Nucleus accumbens (tissue), 56 donors: ENCODE measurements at places on chromosomes 12 and 14.

- no peak for DNase-seq
Observed at GRCh38 chr12:132633901-132634300, 15.3 kb downstream of the P2RX2 start.

GRCh38 chr12:51081421-51081820, 2.0 kb downstream of the CSRNP2 start:
- no peak for DNase-seq

DNA sequence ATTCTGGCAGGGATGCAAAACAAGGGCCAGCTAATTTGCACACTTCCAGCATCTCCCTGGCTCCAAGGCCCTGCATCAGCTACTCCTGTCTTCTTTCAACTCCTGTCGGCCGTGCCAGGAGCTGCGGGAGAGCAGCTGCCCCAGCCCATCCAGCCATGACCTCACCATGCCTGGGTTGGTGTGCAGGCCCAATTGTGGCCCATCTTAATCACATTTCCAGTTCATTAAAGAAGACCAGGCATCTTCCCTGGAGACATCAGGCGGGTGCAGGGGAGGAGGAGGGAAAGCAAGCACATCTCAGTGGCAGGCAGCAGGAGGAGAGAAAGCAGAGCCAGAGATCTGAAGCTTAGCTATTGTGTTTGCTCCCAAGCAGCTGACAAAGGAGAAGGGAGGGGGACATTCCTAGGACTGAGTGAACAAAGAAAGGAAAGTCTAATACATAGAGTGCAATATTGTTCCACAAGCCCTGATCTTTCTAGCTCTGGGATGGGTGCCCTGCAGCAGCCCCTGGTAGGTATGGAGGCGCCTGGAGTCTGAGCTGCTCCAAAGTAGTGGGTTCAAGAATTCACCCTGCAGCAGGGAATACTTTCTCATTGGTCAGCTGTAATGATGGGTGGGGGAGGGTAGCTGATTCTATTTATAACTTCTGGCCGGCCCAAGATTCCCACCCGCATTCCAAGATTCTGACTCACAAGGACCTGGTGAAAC, 40.1 kb downstream of the VWF start:
- no peak for DNase-seq

GRCh38 chr12:124685689-124686369, 118.4 kb upstream of the NCOR2 start:
- no peak for DNase-seq

DNA sequence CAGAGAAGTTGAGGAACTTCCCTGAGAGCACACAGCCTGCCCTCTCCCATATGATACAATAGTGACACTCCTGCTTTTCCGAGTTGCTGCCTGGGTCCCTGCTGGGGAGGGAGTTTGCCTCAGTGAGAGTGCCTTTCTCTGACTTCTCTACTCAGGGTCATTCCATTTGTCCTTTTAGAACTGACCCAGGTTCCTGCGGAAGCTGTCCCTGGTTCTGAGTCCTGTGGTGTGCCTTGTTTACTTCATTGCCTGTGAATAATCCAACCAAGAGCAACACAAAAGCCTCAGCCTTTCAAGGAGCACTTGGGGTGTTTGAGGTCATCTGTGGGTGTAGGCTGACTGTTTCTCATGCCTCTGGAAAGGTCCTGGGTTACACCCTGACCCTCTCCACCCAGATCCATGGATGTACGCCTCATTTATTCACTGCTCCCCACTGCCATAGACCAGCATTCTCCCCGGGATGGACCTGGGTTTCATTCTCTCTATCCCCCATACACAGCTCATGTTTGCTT, 13.6 kb downstream of the SERPINA1 start:
- DNase-seq, result no peak

DNA sequence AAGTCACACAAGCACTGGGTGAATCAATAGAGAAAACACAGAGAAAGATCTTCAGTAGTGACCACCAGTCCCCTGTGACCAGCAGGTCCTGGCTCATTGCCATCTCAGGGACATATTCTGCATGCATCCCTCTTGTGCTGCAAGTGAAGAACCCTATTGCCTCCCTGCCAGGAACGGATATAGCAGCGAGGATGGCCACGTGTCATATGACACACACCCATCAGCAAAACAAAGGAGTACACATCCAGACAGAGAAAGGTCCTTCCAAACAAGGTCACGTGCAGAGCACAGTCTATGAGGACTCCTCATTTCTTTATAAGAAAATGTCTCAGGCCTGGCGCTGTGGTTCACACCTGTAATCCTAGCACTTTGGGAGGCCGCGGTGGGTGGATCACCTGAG, 638.4 kb downstream of the FLRT2 start:
- DNase-seq, result no peak

DNA sequence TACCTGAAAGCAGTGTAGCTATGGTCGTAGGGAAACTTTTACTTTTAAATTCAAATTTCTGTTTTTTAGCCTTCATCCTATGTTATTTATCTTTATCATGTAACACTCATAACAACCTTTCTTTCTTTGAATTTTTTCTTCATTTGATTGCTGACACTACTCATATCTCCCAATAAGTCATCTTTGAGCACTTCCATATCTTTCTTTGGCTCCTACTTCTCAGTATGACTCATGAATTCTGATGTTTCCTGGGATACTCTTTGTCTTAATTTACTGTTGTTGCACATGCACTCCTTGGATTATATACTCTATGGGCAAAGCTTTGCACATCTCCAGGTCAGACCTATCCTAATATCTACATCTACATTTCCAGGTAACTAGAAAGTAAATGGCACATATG, 18.1 kb upstream of the IAPP start:
- no peak for DNase-seq

DNA sequence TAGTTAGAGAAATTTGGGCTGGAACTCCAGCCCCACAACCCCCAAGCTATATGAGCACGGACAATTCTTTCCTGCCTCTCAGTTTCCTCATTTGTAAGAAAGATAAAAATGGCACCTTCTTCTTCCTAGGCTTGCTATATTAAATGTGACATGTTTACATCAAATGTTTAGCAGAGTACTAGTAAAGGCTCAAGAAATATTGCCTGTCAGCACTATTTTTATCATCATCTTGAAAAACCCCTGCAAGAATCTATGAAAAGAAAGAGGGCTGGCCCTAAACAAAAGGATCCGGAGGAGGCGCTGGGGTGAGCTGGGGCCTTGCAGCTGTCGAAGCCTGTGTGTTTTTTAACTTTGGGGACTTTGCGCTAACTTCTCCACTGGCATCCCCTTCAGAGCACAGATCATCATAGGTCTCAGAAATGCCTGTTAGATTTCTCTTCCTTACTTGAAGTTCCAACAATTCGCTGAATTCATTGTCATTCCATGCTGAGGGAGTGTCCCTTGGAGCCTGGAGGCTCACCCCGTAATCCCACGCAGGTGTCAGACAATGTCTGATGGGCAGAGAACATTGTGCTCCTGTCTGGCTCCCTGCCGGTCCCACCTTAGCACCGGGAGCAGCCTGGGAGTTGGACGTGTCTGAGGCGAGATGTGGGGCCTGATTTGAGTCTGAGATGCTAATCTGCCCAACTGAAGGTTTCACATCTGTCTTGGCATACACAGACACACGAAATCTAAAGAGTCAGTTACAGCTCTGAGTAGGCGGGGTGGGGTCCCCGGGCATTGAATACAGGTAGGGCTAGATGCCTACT, 206.8 kb downstream of the NUAK1 start:
- no peak for DNase-seq

DNA sequence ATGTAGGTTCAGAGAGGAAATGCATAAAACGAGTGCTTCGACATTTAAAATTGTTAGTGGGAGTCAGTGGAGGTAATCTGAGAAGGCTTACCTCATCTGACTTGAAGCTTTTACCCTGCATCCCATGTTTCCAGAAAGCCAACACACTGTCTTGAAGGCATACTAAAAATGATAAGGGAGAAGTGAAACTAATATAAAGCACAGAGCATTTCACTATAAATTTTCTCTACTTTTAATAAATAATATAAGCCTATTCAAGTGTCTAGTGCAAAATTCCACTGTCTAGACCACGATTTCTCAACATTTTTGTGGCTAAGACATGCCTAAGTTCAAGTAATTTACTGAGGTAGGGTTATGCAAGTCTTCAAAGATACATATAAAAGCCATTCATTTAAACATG, 29.1 kb upstream of the CDKL1 start:
- no peak for DNase-seq

GRCh38 chr12:78562368-78563205, 302.0 kb upstream of the SYT1 start:
- no peak for DNase-seq

GRCh38 chr14:63650256-63650952, 8.7 kb upstream of the WDR89 start:
- no peak for DNase-seq

- no peak for DNase-seq
Observed at GRCh38 chr12:89194683-89195082, 157.6 kb downstream of the DUSP6 start.

DNA sequence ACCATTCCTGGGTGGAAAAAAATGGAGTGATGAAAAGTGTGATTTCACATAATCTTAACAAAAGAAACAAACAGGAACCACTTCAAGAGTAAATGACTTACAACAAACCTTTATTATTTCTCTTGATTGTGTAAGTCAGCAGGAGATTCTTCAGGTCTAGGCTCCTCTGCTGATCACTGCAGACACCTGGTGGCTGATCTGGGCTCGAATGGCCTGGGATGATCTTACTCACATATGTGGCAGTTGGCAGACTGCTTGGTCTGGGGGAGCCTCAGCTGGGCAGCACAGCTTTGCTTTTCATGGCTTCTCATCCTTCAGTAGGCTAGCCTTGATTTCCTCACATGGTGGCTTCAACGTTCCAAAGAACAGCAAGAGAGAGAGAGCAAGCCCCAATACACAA, 215.4 kb upstream of the PRICKLE1 start:
- no peak for DNase-seq

- DNase-seq, result no peak
Observed at GRCh38 chr12:67661311-67662021, 12.9 kb downstream of the DYRK2 start.

DNA sequence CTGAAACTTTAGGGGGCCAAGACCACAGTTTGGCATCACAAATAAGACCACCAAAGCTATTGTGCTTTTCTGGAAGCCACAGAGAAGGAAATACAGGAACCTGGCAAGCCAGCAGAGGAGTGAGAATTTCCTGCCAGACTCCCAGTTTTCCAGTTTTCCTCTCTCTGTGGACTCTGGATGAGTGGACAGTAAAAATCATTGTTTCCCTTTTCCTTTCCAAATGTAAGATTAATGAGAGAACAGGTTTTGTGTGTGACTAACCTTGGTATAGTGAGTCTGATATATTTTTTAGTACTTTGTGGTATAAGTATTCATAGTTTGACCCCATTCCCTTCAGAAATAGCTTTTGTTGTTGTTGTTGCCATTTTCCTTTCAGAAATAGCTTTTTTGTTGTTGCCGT, 2.6 kb upstream of the TAC3 start:
- DNase-seq, result no peak

- DNase-seq, result no peak
Observed at GRCh38 chr14:104280085-104280901, 141.9 kb downstream of the KIF26A start.

DNA sequence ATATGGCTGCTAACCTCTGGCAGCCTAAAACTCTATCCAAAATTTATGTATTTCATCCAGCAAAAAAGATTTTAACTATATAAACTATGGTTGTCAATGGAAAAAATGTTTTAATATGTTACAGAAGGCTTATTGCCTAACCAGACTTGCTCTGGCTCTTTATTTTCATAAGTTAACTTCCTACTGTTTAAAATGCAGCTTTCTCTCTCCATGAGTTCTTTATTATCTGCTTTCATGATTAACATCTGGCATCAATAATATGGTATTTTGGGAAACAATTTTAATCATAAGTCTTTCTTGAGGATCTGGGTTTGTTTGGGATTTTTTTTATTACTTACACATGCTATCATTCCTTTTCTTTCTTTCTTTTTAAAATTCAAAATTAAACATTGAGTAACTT, 20.5 kb downstream of the KERA start:
- no peak for DNase-seq

DNA sequence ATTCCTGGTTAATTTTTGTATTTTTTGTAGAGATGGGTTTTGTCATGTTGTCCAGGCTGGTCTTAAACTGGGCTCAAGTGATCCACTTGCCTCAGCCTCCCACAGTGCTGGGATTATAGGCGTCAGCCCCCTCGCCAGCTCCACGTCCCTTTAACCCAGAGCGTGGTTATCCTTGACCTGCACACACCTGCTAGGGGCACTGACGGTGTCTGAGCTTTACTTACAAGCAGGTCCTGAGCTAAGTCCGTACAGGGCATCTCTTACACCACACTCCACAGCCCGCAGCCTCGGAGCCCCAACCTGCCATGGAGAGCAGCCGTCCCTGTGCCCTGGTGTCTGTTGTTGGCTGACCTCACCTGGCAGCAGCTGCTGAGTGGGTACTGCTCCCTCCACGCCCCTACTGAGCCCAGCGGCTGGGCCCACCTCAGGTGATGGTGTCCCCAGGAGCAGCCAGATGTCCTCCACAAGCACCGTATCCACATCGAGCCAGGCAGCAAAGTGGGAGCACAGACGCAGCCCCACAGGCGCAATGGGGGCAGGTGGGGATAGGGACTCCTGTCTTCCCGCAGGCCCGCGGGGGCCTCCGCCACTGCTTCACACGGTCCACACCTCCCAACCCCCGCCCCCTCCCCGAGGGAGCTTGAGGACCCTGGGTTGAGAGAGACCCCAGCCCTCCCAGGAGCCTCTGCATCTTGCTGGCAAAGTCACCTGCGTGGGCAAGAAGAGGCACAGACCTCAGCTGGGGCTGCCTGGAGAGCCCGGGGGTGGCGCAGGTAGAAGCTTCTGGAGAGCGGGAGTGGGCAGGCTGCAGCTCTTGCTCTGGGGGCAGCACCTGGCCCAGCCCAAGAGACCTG, 325.4 kb upstream of the SFSWAP start:
- no peak for DNase-seq

GRCh38 chr12:113263431-113263963, 42.2 kb downstream of the TPCN1 start:
- DNase-seq, result no peak

DNA sequence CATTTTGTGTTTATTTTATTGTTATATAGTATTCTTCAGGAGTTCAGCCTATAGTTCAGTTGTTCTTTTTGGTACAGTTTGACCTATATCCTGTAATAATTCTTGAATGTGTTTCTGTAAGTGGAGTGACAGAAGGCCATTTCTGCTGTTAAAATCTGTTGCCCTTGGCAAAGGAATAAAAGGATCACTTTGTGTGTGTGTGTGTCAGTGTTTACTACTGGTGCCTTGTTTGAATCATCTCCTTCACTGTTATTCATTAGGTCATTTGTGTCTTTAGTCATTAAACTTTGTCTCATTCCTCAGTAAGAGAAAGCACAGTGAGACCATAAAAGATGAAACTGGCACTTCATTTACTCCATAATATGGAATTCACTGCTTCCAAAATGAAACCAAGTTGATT, 130.7 kb downstream of the TMTC2 start:
- DNase-seq, result no peak
